GM04504 (cell line): ENCODE measurements at places on chromosomes 7 and 10.

GRCh38 chr7:117907049-117907640, 33.9 kb upstream of the CTTNBP2 start:
- DNase-seq: no peak

GRCh38 chr10:68135362-68135761, 26.1 kb downstream of the MYPN start:
- peak; percentile 42 for DNase-seq

DNA sequence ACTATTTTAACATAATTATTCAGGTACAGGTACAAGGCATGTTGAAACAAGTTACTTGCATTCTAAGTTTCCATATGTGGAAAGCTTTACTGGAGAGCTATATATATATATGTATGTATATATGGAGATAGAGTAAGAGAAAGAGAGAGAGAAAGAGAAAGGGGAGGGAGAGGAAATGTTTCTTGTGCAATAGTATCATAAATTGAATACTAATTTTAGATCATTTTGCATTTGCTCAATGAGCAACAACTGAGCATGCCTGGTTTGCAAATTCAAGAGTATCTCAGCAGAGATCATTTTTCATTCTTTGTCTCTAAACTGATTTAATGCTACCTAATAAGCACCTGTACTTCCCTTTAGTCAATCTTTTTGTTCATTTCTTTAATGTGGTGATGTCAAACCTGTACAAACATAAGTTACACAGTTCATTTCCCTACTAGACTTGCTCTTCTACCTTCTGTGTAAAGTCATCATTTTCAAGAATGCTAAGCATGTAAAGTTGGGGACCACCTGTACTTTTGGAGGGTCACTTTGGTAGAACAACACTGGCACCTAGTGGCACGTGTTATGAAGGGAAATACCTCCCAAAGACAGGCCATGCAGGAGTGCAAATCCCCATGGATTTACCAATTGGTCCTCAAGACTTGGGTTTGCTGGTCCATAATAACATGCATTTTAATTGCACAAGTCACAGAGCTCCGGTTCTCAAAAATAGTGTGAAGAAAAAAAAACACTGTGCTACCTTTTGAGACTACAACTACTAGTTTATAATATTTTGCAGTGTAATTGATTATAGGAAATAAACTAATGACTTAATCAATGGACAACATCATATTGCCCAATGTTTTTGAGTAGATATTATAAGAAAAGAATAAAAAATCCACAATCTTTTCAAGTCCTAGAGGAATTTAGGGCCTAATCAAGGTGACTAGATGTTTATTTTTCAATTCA, 431.2 kb upstream of the IGFBP3 start:
- peak; percentile 48 for DNase-seq

DNA sequence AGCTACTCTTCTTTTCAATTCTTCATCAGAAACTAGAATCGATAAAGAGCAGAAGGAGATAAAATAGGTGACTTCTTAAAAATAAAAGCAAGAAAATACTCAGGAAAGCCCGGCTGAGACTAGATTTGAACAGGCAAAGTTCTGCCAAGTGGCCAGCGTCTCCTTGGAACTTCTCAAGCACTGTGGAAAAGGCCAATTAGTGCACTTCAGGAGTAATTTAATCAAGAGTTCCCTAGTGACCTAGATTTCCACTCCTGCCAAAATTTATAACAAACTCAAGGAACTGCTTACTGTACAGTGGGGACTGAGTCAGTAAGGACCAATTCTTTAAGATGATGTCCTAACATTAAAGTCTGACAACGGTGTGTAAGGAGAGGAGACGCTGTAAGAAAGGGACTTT, 57.3 kb downstream of the CHCHD3 start:
- no peak for DNase-seq

DNA sequence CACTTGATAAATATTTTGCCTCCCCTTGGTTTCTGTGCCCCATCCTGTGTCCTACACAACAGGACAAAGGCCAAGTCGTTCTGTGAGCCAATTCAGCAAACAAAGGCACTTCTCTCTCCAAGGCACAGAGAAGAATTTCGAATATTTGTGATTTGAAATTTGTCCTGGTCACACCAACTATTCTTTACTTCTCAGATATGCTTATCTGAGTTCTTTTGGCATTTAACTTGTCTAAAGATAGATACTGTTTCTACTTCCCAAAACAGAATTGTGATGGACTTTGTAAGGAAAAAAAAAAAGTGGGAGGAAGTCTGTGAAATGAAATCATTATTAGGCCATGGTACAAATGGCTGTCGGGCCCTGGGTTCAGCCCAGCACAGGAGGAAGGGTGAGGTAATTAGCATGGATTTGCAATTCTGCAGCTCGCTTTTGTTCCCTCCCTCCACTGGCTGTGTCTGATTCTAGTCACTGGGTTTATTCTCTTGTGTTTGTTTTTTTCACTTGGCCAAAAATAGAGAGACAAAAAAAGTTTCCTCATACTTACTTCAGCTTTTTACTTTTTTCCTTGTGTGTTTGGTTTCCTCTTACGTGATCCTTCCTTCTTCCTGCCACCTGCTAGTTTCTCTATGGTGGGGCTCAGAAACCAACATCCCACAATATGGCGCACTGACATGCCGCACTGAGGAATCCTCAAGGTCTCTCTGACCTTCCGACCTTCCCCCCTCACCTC, 108.2 kb upstream of the MKLN1 start:
- no peak for DNase-seq

DNA sequence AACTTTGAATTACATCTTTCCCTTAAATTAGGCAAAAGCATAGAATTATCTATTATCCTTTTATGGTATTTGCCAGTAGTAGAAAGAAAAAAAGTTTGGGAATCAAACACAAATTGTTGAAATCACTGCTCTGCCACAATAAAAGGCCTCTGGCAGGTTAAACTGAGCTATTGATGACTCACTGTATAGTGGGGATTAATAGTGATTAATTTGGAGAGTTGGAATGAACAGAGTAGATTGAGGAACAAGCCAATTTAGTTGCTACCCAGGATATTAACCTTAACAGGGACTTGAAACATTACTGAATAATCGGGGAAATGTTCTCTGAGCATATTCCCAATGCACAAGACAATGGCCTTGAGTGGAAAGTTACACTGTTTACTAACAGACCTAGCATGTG, 33.1 kb downstream of the MASTL start:
- DNase-seq: no peak

DNA sequence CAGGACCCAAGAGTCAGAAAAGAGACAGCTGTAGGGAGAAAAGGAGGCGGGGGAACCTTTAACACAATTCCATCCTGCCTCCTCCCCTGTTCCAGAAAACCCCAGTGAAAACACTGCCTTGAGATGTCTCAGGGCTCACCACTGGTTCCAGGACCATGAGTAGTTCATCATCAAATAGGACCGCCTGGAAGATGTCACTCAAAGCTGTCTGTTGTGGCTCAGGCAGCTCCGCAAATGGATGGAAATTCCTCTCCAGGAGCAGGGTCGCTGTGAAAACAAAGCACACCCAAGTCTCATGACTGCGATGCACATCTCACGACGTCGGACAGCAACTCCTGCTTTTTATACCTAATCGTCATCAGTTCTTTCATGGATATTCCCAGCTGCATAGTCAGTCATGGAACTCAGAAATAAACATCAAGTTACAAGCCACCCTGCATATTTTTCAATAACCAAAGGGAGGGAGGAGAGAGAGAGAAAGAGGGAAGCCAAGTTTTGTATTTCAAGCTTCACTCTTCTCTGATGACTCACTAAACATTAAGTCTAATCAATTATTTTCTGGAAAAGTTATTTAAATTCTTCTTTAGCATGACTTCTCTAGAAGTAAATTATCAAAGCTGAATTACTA, 49.2 kb downstream of the GSDME start:
- no peak for DNase-seq

DNA sequence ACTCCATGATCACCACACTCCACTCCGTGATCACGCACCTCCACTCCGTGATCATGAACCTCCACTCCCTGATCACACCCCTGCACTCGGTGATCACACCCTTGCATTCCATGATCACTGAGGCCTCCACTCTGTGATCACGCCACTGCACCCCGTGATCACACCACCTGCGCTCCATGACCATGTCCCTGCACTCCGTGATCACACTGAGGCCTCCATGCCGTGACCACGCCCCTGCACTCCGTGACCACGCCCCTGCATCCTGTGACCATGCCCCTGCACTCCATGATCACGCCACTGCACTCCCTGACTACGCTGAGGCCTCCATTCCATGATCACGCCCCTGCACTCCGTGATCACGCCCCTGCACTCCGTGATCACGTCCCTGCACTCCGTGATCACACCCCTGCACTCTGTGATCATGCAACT, 27.1 kb downstream of the STK32C start:
- DNase-seq: no peak

GRCh38 chr10:93392121-93392520, 90.0 kb downstream of the MYOF start:
- no peak for DNase-seq

DNA sequence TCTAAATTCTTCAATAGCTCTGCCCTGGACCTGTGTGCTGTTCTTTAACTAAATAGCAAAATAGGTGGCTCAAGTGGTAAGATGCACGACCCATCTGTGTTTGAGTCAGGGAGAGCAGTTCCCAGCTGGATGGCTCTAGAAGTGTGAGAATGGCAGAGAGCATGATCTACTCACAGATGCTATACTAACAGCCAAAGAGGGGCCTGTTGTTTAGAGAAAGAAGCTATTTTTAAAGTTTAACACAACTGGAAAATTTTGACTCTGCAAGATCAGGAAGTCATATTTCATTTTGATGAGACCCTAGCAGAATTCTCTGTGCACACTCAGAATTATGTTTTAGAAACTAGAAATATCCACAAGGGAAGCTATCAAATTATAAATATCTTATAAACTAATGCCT, 87.4 kb upstream of the PIP4K2A start:
- DNase-seq: no peak

GRCh38 chr7:122136639-122137245, 7.3 kb downstream of the AASS start:
- no peak for DNase-seq

GRCh38 chr7:30658479-30659074, 23.7 kb downstream of the CRHR2 start:
- DNase-seq: no peak

DNA sequence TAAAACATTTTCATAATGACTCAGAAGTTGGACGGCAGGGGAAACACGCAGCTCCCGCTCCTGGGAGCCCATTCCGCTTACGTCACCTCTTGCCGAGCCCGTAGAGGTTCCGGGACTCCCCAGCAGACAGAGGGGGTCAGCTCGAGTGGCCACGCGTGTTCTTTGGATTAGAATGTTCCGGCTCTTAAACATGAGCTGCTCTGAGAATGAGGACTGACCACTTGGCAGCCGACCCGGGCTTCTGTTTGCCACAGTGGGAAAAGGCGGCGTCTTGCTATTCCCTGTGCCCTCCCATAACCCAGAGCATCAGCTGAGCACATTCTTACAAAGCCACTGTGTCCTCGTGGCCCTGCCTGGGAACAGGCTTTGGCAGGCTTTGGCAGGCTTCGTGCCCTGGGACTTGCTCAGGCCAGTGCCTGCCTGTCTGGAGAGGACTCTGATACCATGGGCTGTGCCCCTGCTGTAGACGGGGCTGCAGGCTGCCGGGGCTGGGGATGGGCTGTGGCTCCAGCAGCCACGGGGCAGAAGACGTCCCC, 40.1 kb downstream of the PFKP start:
- DNase-seq: no peak

GRCh38 chr7:155999631-156000489, 187.6 kb upstream of the SHH start:
- DNase-seq: no peak

- DNase-seq: no peak
These were observed 3.0 kb downstream of the BUB3 start for GRCh38 chr10:123157210-123157609.

DNA sequence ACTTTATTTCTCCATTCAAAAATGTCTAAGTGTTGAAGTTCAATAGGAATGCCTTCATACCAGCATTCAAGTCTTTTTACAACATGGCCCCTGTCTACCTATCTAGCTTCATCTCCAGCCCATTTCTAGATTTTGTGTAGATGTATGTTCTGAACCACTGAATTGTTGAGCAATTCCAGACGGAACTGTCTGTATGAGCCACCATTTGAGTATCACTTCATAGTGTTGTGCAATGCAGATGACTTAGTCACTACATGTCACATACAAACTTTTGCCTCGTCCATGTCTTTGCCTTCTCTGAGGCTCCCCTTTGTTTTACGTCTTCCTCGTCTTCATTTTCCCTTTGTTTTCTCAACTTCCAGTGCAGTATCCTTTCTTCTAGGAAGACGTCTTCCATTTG, 118.1 kb downstream of the INHBA start:
- DNase-seq: no peak

GRCh38 chr10:32459051-32459698, 13.2 kb downstream of the CCDC7 start:
- no peak for DNase-seq

- no peak for DNase-seq
These were observed 147.1 kb downstream of the SLC25A13 start for GRCh38 chr7:96174812-96175211.

GRCh38 chr10:94224656-94225055, 138.1 kb downstream of the NOC3L start:
- DNase-seq: no peak

DNA sequence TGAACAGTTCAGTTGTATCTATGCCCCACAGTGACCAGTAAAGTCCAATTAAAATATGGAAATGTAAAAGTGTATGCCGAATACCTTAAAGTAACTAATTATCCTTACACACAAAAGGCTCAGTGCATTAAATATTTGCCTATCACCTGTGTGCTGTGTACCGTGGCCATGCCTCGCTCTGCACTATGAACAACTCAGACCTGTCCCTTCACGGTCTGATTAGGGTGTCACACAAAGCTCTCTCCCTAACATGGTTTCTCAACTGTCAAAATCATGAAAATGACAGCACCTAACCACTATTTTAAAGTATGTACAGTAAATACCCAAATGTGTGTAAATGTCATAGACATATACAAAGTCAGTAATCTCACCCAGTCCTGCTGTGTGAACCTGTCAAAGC, 43.1 kb downstream of the STK17A start:
- DNase-seq: no peak

DNA sequence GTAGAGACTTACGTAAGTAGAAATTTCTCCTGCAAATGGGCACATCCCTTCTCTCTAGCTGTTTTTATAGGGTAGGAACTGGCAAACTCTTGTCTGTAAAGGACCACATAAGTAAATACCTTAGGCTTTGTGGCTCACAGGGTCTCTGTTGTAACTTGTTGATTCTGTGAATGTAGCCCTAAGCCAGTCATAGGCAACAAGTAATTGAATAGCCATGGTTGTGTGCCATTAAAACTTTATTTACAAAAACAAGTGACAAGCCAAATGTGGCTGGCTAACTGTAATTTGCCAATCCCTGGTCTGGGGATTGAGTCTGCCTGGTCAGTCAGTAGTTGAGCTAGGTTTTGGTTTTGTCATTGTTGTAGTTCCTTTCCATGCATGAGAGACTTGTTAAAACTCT, 5.3 kb upstream of the KLF6 start:
- DNase-seq: no peak

GRCh38 chr7:27424749-27425148, 182.1 kb downstream of the EVX1 start:
- no peak for DNase-seq

GRCh38 chr10:84908491-84908890, 580.1 kb downstream of the CCSER2 start:
- DNase-seq: no peak
